ENCODE measurements at places on chromosomes 1 and 21. TPM values are rescaled to one million over a fixed set of nuclear protein-coding genes. Genes with fewer than 3 reads are reported as not detected.

Gene UBL4B
- not detected for total RNA-seq

Gene LCE3A
- total RNA-seq, result not detected

Gene SPRR2F
- total RNA-seq, result not detected

Gene TNFRSF8
- total RNA-seq, result 0.08 TPM

Gene PGBD5
- 1.1 TPM for total RNA-seq

Gene SDE2
- 9.9 TPM for total RNA-seq

Gene CACHD1
- total RNA-seq, result 1.9 TPM

Gene FMO2
- total RNA-seq, result not detected

Gene KIF17
- total RNA-seq, result 1.4 TPM

Gene PKLR
- not detected for total RNA-seq

Gene FAM167B
- total RNA-seq, result 0.84 TPM

Gene PARS2
- total RNA-seq, result 5.1 TPM

Gene TMEM52
- total RNA-seq, result 0.65 TPM

Gene WNT9A
- 6.6 TPM for total RNA-seq

Gene FNDC5
- 0.75 TPM for total RNA-seq

Gene SNX7
- total RNA-seq, result 23.7 TPM

Gene VPS13D
- total RNA-seq, result 6.2 TPM

Gene RHBDL2
- 2.7 TPM for total RNA-seq

Gene CLDN8
- total RNA-seq, result not detected

Gene DISC1
- 0.34 TPM for total RNA-seq

Gene IL19
- not detected for total RNA-seq

Gene RNU1-3
- total RNA-seq, result not detected

Gene ANP32E
- total RNA-seq, result 52.3 TPM
